Sciatic nerve (tissue), 2 donors: ENCODE measurements at places on chromosomes 5 and 9. TPM values are rescaled to one million over a fixed set of nuclear protein-coding genes. Genes with fewer than 3 reads are reported as not detected.

The RUFY1 gene
- total RNA-seq: 52.1 TPM

The PRSS3 gene
- total RNA-seq: not detected

The DIPK1B gene
- total RNA-seq: 11.6 TPM

DNA sequence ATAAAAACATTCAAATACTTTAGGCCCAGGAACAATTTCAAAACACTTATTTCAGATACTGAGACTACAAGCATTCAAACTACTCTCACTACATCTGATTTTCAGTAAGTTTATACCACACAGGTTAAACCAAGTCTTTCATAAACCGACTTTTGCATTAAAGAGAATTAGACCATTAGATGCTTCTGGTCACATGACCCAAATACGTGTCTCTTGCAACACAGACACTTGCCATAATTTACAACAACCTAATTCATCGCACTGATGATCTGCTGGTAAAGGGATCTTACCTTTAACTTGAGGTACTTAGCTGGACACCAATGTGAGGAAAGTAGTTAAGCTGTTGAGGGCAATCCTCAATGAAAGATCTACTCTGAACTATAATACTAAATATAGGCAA is 3.2 kb downstream of the HNRNPH1 start:
- no peak for DNase-seq

GRCh38 chr5:56148453-56148971 is 84.6 kb downstream of the ANKRD55 start:
- no peak for DNase-seq

GRCh38 chr5:61674378-61674777 is 342.3 kb downstream of the ZSWIM6 start:
- no peak for DNase-seq

DNA sequence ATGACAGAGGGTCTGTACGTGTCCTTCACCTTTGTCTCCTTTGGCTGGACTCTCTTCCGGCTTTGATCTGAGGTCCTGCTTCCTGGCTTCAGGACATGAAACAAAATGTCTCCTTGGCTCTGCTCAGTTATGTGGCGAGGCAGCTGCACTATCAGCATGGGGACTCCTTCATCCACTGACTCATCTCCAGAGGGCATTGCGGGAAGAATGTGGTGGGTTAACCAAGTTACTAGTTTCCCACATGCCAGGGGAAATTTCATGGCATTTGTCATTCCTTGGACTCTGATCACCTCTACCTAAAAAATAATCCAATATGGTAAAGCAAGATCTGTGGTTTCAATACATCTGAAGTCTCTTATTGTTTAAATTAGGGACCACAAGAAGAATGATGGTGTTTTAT is 259.7 kb downstream of the MED10 start:
- no peak for DNase-seq

DNA sequence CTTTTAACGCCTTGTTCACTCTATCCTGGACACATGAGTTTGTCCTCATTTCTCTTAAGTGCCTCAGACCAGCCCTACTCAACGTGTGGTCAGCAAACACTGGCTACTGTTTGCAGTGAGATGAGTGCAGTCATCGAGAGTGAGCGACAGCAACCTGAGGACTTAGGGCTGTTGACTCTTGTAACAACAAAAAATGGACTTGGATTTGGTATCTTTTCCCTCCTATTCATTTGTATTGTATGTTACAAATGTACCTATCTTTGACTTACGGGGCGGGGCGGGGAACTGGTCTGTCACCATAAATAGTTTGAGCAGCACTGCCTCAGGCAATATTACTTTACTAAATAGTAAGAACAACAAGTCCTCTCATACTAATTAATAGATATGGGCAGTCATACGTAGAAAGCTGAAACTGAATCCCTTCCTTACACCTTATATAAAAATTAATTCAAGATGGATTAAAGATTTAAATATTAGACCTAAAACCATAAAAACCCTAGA is 84.1 kb downstream of the TLE1 start:
- DNase-seq: no peak

GRCh38 chr5:132064738-132065331 is 4.4 kb downstream of the IL3 start:
- DNase-seq: peak; percentile 83

- no peak for DNase-seq
Measured at GRCh38 chr5:82817897-82818676, 259.1 kb downstream of the TMEM167A start.
